DND-41 (cell line): ENCODE measurements at places on chromosomes 5 and 9.

GRCh38 chr5:135047347-135047695 lies 13.3 kb upstream of the PITX1 start:
- no peak overlapping the region for H3K4me3 ChIP-seq
- H3K27ac ChIP-seq = no peak overlapping the region
- no peaks in the 10 kb centered on the region for H3K27me3 ChIP-seq
- no peaks in the 10 kb centered on the region for H3K4me1 ChIP-seq
- no peak for DNase-seq

- no peak overlapping the region for H3K27ac ChIP-seq
- H3K4me3 ChIP-seq = no peak overlapping the region
- DNase-seq = no peak
- no peaks in the 10 kb centered on the region for H3K36me3 ChIP-seq
- peaks cover 10% of the 10 kb centered on the region for H3K4me1 ChIP-seq
These were observed 64.0 kb upstream of the PTGER4 start for GRCh38 chr5:40615586-40616170.

- H3K27ac ChIP-seq = peak overlapping the region; percentile 55; the same call in 1 of the 2 replicates
- DNase-seq = peak; percentile 34
- no peaks in the 10 kb centered on the region for H3K36me3 ChIP-seq
- peaks cover 66% of the 10 kb centered on the region for H3K27me3 ChIP-seq
These were observed 616 bp upstream of the ENC1 start for GRCh38 chr5:74640954-74641734.

DNA sequence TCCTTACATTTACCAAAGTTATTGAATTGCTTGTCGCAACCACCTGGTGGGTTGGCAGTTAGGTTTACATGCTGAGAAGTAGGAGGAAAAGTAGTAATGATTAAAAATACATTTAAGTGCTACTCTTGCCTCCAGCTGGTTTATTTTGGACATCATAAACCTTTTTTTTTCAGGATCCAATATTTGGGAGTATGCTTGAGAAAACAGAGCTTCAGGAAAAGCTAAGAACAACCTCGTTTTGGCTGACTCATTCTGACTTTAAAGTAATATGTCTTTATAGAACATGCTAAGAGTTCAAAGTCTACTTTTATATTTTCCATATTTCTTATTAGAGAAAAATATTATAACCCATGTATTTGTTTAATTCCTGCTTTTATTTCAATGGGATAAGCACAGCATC lies 41.7 kb upstream of the BNC2 start:
- no peaks in the 10 kb centered on the region for H3K36me3 ChIP-seq
- H3K27me3 ChIP-seq = no peaks in the 10 kb centered on the region
- H3K4me3 ChIP-seq = no peak overlapping the region
- no peaks in the 10 kb centered on the region for H3K4me1 ChIP-seq
- no peak overlapping the region for H3K27ac ChIP-seq

- no peaks in the 10 kb centered on the region for H3K4me1 ChIP-seq
- H3K36me3 ChIP-seq = no peaks in the 10 kb centered on the region
- H3K27me3 ChIP-seq = peaks cover 6% of the 10 kb centered on the region
- DNase-seq = no peak
- no peak overlapping the region for H3K4me3 ChIP-seq
These were observed 53.2 kb downstream of the ENC1 start for GRCh38 chr5:74587300-74587699.

DNA sequence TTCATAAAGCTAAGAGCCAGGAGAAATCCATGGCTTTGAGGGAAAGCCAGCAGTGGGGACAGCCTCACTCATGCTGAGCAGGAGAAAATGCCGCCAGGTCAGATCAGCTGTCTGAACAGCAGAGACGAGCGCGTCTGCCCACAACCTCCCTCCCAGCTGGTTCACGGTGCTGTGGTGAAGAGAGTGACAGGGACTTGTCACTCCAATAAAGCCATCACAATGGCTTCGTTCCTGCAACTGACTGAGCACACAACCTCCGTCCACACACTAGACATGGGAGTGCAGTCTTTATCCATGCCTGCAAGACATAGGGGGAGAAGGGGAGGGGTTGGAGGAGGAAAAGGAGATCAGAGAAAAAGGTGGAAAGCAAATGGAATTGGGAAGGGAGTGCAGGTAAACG lies 206.9 kb downstream of the GABBR2 start:
- H3K36me3 ChIP-seq = no peaks in the 10 kb centered on the region
- H3K27me3 ChIP-seq = peaks cover 9% of the 10 kb centered on the region
- DNase-seq = no peak
- H3K4me1 ChIP-seq = no peaks in the 10 kb centered on the region

GRCh38 chr5:14775857-14776256 lies 95.7 kb downstream of the ANKH start:
- H3K27ac ChIP-seq = no peak overlapping the region
- DNase-seq = no peak
- no peaks in the 10 kb centered on the region for H3K27me3 ChIP-seq
- H3K36me3 ChIP-seq = peaks cover 2% of the 10 kb centered on the region
- no peaks in the 10 kb centered on the region for H3K4me1 ChIP-seq

- H3K27me3 ChIP-seq = no peaks in the 10 kb centered on the region
- H3K4me1 ChIP-seq = no peaks in the 10 kb centered on the region
- H3K27ac ChIP-seq = no peak overlapping the region
- no peaks in the 10 kb centered on the region for H3K36me3 ChIP-seq
These were observed 1.5 kb downstream of the PAEP start for GRCh38 chr9:135563039-135563476.

- peaks cover 44% of the 10 kb centered on the region for H3K4me1 ChIP-seq
- peak overlapping the region; percentile 94 for H3K27ac ChIP-seq
- DNase-seq = no peak
These were observed 1.1 kb downstream of the SSNA1 start for GRCh38 chr9:137189297-137190295.

DNA sequence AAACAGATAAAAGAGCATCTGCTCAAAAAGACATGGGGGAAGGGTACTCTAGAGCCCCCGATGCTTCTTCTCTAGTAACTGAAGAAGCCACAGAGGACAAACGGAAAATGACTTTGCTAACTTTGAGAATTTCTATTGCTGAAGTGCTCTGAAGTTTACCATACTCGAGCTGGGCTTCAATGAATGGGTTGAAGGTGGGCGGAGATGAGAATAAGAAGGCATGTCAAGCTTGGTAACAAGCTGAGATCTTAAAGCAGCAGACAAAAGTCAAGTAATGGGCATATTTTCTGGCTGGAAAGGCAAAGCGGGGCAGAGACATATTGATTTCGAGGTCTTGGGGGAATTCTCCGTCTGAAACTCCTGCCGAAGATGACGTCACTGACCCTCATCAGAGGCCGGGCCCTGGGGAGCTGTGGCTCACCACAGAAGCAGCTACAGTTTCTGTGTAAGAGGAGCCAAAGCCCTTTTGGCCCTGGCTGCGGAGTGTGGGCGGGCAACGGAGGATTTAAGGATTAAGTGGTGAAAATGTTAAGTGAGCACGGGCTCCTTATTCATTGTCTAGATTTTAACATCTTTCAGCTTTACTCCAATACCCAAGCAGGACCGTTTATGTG lies 115.8 kb upstream of the SLIT3 start:
- no peaks in the 10 kb centered on the region for H3K36me3 ChIP-seq
- peaks cover 4% of the 10 kb centered on the region for H3K27me3 ChIP-seq
- no peak for DNase-seq
- H3K4me1 ChIP-seq = no peaks in the 10 kb centered on the region
- H3K4me3 ChIP-seq = no peak overlapping the region
- no peak overlapping the region for H3K27ac ChIP-seq

DNA sequence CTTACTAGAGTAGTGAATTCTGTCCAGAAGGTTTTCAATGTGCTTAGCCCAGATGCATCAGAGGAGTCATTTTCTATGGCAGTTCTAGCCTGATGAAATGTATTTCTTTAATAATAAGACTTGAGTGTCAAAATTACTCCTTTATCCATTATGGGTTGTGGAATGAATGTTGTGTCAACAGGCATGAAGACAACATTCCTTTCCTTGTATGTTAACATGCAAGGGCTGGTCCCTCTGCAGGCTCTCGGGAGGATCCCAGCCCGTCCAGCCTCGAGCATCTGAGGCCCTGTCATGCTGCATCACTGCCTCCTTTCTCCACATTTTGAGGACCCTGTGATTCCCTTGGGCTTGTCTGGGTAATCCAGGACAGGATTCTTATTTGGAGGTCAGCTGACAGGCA lies 42.9 kb upstream of the FAM120AOS start:
- H3K36me3 ChIP-seq = peaks cover 92% of the 10 kb centered on the region
- no peak for DNase-seq
- no peak overlapping the region; the same call in 1 of the 2 replicates for H3K27ac ChIP-seq
- no peak overlapping the region for H3K4me3 ChIP-seq
- no peaks in the 10 kb centered on the region for H3K27me3 ChIP-seq

- no peaks in the 10 kb centered on the region for H3K27me3 ChIP-seq
- no peaks in the 10 kb centered on the region for H3K36me3 ChIP-seq
- H3K27ac ChIP-seq = no peak overlapping the region
- no peaks in the 10 kb centered on the region for H3K4me1 ChIP-seq
- no peak for DNase-seq
These were observed 290.1 kb downstream of the HINT1 start for GRCh38 chr5:130874861-130875417.

DNA sequence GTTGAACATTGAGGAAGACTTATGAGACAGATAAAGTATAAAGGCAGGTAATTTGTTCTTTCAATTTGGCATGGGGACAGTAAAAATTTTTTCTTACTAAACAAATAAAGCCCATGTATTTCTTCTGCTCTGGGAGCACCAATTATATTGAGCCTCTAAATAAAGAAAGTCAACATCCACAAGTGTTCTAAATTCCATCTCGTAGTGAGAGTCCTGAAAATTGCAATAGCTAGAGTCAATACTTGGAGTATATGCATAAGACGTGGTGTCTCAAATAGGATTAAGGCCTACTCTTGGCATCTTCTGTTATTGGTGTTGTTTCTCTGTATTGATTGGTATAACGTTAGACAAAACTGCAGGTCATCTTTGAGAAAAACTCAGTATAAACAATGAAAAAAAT lies 120.5 kb upstream of the CDKN2B start:
- H3K4me3 ChIP-seq = no peak overlapping the region
- DNase-seq = no peak
- no peak overlapping the region for H3K27ac ChIP-seq
- H3K4me1 ChIP-seq = no peaks in the 10 kb centered on the region
- H3K27me3 ChIP-seq = no peaks in the 10 kb centered on the region

- DNase-seq = peak; percentile 89
- no peaks in the 10 kb centered on the region for H3K27me3 ChIP-seq
- peak within 1 kb of the TSS; percentile 81 for H3K27ac ChIP-seq
- peak within 1 kb of the TSS; percentile 65 for H3K4me3 ChIP-seq
These were observed at the start of gene PTAR1 for GRCh38 chr9:69759421-69760277. TSS of gene PTAR1 (minus strand) at chr9:69760011. CDS start at chr9:69759938, 73 bp downstream.

DNA sequence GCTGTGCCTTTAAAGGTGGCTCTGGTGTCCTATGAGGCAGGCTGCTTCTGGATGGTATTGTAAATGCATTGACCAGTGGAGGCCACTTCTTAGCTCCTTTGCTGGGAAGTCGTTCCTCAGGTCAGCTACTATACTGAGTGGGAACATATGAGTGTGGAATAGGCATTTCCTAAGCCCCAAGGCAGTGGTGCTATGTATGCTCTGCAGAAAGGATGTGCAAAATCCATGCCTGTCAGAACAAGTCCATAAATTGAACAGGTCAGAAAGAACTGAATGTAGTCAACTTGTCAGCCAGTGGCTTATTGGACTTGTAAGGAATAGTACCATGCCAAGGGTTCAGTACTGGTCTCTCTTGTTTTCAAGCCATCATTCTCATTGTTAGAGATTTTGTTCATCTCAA lies 216.4 kb downstream of the CDH10 start:
- no peaks in the 10 kb centered on the region for H3K36me3 ChIP-seq
- H3K4me3 ChIP-seq = no peak overlapping the region
- no peaks in the 10 kb centered on the region for H3K4me1 ChIP-seq
- H3K27ac ChIP-seq = no peak overlapping the region
- no peak for DNase-seq
- H3K27me3 ChIP-seq = no peaks in the 10 kb centered on the region

- no peak overlapping the region for H3K4me3 ChIP-seq
- no peaks in the 10 kb centered on the region for H3K27me3 ChIP-seq
- peak; percentile 25 for DNase-seq
- no peaks in the 10 kb centered on the region for H3K36me3 ChIP-seq
- no peak overlapping the region for H3K27ac ChIP-seq
- H3K4me1 ChIP-seq = peaks cover 14% of the 10 kb centered on the region
These were observed 132.7 kb upstream of the APC start for GRCh38 chr5:112604732-112605630.

GRCh38 chr9:112326194-112326593 lies 7.2 kb downstream of the PTBP3 start:
- peaks cover 24% of the 10 kb centered on the region for H3K4me1 ChIP-seq
- H3K27ac ChIP-seq = no peak overlapping the region
- no peaks in the 10 kb centered on the region for H3K27me3 ChIP-seq
- DNase-seq = no peak

DNA sequence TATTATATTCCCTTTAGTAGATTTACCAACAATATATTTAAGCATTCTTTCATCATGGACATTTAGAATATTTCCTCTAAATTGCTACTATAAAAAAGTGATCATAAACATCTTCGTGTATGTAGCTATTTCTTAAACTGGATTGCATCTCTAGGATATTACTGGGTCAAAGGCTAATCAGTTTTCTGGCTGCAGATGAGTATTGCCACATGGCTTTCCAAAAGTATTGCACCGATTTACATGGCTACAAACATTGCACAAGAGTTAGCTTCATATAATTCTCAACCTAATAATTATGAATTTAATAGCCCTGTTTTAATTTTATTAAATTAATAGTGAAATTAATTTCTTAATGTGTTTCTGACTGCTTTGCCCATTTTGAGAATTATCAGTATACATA lies 183.4 kb downstream of the DMRT2 start:
- no peaks in the 10 kb centered on the region for H3K36me3 ChIP-seq
- no peaks in the 10 kb centered on the region for H3K27me3 ChIP-seq
- H3K27ac ChIP-seq = no peak overlapping the region
- no peak for DNase-seq
- H3K4me3 ChIP-seq = no peak overlapping the region

GRCh38 chr5:125890511-125890931 lies 532.7 kb upstream of the GRAMD2B start:
- no peak overlapping the region for H3K27ac ChIP-seq
- H3K4me1 ChIP-seq = no peaks in the 10 kb centered on the region
- no peaks in the 10 kb centered on the region for H3K36me3 ChIP-seq
- no peaks in the 10 kb centered on the region for H3K27me3 ChIP-seq
- DNase-seq = no peak

- no peaks in the 10 kb centered on the region for H3K27me3 ChIP-seq
- H3K36me3 ChIP-seq = no peaks in the 10 kb centered on the region
- no peak overlapping the region for H3K27ac ChIP-seq
- no peak for DNase-seq
- no peaks in the 10 kb centered on the region for H3K4me1 ChIP-seq
These were observed 69.7 kb upstream of the ABL1 start for GRCh38 chr9:130765137-130766020.
